ENCODE measurements at places on chromosomes 2 and 18. TPM values are rescaled to one million over a fixed set of nuclear protein-coding genes. Genes with fewer than 3 reads are reported as not detected.

The TMEM200C gene
- total RNA-seq, result not detected

The ING5 gene
- total RNA-seq, result 27.8 TPM

The SPRED2 gene
- total RNA-seq, result 26.0 TPM

The ANKRD29 gene
- not detected for total RNA-seq

The COL4A4 gene
- 0.62 TPM for total RNA-seq

The MYO7B gene
- total RNA-seq, result not detected

The CTNNA2 gene
- not detected for total RNA-seq

The SERPINB8 gene
- total RNA-seq, result 86.0 TPM

The EVA1A gene
- not detected for total RNA-seq

The C18orf54 gene
- total RNA-seq, result 12.4 TPM

The ANKAR gene
- 4.4 TPM for total RNA-seq

The MERTK gene
- 0.40 TPM for total RNA-seq

The KLHL41 gene
- total RNA-seq, result not detected

The BUB1 gene
- 45.2 TPM for total RNA-seq

The FAM210A gene
- total RNA-seq, result 31.9 TPM

DNA sequence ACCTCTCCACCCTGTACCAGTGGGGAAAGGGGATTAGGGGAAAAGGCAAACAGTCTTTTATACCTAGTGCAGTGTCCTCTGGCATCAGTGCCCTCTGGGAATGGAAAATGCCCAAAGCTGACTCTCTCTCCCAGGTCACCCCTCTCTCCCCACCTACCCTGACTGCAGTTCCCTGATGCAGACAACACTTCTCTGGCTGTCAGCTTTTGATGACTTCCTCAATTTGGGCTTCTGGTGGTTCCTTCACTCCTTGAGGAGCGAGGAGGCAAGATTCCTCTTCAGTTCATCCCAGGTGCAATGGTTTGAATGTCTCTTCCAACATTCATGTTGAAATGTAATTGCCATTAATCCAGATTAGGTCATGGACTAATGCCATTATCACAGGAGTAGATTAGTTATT, 19.7 kb upstream of the PPM1B start:
- no peak for DNase-seq

DNA sequence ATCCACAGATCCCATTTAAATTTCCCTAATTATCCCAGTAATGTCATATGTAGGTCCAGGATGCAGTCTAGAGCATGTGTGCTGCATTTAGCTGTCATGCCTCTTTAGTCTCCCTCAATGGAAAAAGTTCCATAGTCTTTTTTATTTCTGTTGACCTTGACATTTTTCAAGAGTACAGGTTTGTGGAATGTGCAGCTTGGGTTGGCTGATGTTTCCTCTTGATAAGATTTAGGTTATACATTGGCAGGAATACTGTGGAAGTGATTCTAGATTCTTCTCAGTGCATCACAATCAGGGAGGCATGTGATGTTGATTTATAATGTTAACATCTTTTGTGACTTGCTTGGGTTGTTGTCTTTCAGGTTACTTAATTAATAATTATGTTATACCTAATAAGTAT, 42.5 kb downstream of the PPM1B start:
- no peak for DNase-seq

DNA sequence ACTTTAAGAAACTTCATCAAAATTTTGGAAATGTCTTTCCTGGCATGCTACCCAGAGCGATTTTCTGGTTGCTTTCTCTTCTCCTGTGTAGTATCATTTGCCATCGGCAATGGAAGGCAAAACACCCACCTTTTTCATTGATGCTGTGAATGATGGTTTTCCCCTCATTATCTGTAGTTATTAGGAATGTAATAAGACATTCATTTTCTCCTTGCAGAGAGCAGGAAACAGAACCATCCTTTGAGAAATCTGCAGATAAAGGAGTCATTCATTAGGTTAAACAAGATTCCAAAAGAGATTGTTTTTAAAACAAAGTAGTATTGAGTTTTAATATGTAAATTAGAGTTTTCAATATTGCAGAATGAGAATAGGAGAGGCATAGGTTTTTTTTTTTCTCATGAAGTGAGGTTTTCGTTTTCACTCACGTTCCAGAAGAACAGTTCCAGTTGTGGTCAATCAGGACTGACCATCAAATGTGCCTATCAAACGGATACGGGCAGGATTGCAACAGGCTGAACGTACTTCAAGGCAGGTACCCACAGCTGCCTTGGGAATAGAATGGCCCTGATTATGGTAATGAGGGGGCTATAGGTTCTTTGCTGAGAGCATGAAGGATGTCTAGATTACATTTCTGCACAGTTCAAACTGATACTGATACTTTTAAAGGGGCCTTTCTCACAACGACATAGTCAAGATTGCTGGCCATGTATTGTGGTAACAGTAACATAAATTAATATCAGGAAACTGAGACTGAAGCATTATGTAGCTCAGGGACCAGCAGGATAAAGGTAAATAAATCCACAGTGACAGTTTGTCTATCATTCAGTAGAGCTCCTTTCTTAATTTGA, 49.8 kb upstream of the PLA2R1 start:
- no peak for DNase-seq

- no peak for DNase-seq
Observed at GRCh38 chr2:159230145-159230877, 56.2 kb downstream of the WDSUB1 start.

- no peak for DNase-seq
Observed at GRCh38 chr2:226584518-226585055, 215.0 kb downstream of the IRS1 start.

- DNase-seq, result no peak
Observed at GRCh38 chr2:171237751-171238505, 77.2 kb upstream of the TLK1 start.

- no peak for DNase-seq
Observed at GRCh38 chr2:106948540-106948939, 62.6 kb upstream of the ST6GAL2 start.

GRCh38 chr2:207226671-207227061, 60.9 kb upstream of the KLF7 start:
- DNase-seq, result no peak

DNA sequence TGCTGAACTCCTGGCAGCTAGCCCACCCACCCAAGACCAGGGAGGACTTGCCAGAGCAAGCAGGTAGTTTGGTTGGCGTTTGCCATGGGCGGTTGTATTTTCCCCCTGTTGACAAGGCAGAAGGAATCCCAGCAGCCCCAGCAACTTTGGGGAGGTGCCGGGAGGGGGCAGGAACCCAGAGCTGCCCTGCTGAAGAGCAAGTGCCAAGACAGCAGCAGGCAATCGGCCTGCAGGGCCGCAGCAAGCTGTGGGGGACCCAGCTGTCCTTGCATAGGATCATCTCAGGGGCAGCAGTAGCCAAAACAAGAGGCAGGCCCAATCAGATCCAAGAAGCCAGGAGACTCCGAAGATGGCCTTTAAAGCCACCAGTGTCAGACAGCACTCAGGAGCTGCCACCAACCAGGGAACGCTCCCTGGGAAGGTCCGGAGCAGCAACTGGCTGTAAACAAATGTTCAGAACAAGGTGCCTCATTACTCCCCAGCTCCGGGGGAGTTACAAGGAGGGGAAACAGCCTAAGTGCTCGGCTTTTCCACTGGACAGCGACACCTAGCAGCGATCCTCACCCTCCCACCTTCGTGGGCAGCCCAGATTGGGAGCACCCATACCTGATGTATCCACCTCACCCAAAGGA, 2.1 kb downstream of the ST8SIA5 start:
- DNase-seq, result no peak

DNA sequence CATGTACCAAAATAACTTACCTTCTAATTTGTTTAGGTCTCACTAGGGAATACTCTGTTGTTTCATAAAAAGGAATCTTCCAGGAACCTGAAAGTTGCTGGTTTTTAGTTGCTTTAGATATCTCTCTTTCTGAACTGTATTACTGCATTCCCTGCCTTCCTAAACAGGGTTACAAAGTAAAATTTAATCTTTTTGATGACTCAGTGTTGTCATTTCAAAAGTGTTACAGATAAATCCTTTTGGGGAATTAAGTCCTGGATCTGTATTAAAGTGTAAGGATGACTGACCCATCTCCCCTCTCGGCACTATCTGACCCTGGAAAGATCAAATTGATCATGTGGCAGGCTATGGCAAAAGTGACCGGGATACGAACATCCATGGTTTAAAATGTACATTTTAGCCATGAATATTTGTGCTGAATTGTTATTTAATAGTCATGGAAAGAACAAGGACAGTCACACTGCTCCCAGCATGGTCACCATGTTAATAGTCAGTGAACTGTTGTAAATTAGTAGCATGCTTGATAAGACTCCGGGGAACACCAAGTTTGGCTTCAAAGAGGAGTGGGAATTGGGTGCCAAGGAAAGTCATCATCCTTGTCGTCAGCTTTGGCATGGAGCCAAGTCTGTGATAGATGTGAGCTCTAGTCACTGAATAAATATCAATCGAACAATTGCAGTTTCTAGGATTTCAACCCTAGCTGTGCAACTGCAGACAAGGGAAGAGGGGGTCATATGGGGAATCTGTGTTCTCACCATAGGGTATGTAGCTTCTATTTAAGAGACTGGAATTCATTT, 4.2 kb downstream of the PLEKHA3 start:
- DNase-seq, result no peak

DNA sequence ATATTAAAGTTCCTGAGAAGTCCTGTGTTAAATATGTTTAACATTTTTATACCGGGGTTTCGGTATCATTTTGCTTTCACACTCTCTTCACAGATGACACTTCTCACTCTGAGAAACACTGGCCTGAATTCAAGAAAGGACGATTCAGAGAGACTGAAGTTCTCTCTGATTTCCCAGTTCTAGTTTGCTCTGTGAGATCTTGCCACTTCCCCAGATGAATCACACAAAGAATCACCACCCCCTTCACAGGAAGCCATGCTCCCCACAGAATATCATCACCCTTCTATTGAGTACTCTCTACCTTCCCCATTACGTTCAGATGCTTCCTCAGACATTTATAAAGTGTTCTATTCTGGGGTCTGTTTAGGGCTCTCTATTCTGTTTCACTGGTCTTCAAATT, 16.1 kb upstream of the CD207 start:
- peak; percentile 89 for DNase-seq

DNA sequence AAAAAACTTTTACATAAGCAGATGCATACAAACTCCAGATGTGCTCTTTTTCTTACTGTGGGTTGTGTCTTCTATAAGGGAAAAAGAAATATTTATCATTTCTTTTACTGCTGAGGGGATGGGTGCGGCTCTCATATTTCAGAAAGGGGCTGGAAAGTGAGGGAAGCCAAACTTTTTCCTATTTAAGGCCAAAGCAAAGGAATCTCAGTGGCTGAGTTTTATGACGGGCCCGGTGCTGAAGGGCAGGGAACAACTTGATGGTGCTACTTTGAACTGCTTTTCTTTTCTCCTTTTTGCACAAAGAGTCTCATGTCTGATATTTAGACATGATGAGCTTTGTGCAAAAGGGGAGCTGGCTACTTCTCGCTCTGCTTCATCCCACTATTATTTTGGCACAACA, at the start of gene COL3A1:
Gene COL3A1, plus strand, starts transcription at position 210 of the 400 bp plus-strand sequence. Its CDS starts 117 bp downstream, at position 327.
- DNase-seq, result no peak

DNA sequence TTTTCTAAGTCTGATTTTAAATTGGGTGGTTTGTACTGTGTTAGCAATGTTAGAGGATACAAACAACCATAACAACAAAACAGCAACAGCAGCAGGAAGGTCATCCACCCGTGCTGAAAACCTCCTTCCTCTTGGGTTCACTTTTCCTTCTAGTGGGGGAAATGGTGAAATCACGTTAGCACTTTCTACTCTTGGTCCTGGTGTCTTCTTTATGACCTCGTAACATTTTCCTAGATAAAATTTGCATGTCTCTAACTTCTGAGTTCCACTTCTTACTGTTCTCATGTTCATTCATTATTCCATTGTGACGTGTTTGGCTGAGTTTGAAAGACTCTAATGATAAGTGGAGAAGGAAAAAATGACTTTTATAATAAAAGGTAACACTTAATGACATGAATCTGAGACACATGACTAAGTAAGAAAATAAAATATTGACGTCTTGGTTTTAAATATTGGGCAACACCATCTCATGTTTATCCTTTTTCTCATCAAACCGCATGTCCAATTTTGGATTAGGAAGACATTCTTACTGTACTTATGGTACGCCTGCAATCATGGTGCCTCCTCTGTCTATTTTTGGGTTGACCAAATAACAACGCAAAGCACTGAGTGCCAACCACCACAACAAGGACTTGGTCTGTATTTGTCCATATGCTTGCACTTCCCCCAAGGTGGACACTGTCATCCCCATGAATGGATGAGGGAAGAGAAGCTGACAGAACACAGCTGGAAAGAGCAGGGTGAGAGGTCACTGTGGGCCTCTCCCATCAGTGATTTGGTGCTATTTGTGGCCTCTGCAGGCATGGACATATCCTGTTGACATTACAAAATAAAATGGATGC, 25.7 kb upstream of the IL1R1 start:
- no peak for DNase-seq

- DNase-seq, result no peak
Observed at GRCh38 chr2:99691926-99692325, 202.1 kb upstream of the REV1 start.

DNA sequence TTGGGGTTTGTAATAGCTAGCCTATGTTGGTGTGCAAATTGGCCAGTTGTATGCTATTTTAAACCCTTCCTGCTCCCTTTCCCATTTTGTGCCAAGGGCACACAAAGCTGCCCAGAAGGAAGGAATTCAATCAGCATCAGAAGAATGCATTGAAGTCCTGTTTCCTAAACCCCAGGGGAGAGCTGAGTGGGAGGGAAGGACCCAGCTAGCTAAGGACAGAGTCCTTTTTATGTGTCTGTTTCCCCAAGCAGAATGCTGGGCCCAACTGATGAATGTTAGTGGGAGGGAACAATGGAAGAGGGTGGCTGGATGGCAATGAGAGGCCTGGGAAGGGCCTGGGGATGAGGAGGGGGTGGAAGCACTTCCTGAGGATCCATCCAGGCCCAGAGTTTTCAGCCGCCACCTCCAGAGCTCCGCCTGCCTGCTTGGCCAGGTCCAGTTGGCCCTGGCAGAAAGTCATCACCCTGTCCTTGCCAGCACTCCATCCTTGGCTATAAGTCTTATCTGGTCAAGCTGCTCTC, 32.7 kb downstream of the MEX3C start:
- no peak for DNase-seq

DNA sequence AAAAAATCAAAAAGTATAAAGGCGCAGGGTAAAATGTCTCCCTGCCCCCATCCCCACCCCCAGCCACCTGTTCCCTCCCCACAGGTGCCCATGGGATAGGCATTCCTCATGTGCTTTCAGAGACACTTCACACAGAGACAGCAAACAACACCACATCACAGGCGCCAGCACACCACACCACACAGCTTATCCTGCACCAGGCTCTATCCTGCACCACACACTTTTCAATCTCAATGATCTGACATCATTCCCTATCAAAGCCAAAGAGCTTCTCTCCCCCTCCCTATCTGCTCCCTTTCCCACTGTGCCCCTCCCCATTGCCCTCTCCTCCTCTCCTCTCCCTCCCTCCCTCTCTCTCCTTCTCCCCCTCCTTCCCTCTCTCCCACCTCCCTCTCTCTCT, 15.5 kb downstream of the FAM178B start:
- no peak for DNase-seq

DNA sequence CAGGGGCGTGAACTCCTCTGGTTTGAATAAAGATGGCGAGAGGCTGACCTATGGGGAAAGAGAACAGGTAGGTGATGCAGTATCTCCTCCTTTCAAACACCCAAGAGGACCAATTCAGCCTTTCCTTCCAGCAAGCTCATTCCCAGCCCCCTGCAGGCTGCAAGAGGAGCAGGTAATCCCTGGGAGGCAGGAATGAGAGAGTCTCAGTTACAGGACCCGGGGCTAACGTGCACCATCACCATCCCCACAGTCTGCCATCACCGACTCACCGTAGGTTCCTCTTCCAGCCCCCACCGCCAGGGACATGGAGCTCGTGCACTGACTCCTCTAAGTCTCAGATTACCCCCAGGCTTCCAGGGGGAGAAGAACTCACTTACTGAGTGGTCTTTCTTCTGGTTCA, 26.7 kb downstream of the XDH start:
- DNase-seq, result no peak

- DNase-seq, result no peak
Observed at GRCh38 chr18:31624892-31625640, 33.4 kb downstream of the TTR start.
